ENCODE measurements at places on chromosomes 3 and 15.
A peak's percentile ranks its signal among the peaks of the same experiment; 100 is the strongest.

- no peak for DNase-seq
Measured at GRCh38 chr3:134753999-134754742, 40.9 kb upstream of the EPHB1 start.

DNA sequence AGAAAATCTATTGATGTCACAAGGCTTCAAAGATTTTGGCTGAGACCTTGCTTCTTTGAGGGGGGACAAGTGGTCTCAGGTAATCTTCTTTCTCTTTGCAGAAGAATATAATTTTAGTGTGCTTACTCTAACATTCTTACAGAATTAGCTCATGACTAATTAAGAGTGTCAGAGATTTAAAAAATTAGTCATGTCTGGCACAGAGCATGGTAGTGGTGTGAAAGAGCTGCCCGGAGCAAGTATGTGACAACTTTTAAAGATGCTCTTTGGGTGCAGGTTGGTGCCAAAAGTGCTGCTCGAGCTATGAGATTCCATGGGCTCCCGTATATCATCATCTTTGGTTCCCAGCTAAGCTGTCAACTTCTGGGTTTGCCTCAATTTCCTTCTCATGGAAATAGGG is 31.1 kb downstream of the CYP19A1 start:
- no peak for DNase-seq

DNA sequence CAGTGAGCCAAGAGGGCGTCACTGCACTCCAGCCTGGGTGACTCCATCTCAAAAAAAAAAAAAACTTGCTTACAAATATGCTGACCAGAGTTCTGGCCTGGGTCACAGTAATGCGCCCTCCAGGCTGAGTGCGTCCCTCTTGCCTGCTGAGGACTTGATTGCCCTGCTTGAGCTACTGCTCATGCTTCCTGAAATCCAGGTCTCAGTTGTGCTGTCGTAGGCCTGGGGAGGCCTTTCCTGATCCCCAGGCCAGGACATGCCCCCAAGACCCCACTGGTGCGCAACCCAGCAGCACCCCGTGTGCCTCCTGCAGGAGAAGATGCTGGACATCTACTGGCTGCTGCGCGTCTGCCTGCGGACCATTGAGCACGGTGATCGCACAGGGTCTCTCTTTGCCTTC is 7.3 kb downstream of the AMIGO3 start:
- DNase-seq = no peak

DNA sequence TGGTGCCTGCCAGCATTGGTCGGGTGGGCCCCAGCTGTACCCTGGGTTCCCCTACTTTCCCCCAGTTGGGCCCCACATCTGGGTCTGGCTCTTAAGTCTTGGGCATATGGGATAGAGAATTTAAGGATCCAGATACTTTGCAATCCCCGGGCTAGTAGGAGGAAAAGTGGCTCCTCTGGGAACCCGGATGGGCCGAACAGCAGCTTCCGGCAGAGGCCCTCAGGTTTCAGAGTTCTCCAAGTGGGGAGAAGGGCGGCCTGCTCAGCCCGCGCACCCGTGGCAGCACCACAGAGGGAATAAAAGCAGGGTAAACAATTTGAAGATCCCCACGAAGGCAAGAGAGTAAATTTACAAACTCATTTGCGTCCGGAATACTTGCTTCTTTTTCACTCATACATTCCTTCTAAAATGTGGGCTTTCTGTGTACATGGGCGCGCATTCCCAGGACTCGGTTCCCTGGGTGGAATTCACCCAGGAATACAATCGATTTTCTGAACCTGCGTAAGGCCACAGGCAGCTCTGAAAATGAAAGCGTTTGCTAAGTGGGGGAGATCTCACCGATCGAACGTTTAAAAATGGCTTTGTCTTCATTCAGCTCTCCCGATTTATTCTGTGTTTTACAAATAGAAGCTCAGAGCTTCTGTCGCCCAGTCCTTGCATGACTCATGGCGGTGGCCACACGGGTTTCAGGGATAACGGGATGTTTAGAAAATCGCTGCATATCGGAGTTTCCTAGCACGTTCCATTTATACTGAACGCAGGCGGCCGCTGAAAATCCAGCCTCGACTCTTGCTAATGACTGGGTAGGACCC is 74.0 kb upstream of the POLG start:
- DNase-seq = no peak

GRCh38 chr3:36832406-36832805 is 68.1 kb upstream of the DCLK3 start:
- no peak for DNase-seq

DNA sequence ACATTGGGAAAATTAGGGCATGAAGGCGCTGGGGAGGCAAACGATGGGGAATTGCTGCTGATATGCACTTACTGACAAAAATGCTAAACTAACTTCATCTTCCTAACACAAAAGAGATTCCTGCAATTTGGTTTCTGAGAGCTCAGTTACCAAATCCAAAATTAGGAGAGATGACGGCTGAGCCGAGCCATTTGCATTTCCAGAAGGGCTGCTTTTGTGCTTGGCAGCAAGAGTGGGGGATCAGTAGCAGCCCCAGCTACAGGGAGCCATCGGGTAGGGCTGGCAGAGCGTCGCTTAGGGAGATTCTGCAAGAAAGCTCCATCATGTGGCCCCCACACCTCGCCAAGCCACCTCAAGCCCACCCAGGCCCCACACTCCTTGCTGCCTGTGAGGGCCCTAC is 16.1 kb upstream of the DUSP7 start:
- no peak for DNase-seq

DNA sequence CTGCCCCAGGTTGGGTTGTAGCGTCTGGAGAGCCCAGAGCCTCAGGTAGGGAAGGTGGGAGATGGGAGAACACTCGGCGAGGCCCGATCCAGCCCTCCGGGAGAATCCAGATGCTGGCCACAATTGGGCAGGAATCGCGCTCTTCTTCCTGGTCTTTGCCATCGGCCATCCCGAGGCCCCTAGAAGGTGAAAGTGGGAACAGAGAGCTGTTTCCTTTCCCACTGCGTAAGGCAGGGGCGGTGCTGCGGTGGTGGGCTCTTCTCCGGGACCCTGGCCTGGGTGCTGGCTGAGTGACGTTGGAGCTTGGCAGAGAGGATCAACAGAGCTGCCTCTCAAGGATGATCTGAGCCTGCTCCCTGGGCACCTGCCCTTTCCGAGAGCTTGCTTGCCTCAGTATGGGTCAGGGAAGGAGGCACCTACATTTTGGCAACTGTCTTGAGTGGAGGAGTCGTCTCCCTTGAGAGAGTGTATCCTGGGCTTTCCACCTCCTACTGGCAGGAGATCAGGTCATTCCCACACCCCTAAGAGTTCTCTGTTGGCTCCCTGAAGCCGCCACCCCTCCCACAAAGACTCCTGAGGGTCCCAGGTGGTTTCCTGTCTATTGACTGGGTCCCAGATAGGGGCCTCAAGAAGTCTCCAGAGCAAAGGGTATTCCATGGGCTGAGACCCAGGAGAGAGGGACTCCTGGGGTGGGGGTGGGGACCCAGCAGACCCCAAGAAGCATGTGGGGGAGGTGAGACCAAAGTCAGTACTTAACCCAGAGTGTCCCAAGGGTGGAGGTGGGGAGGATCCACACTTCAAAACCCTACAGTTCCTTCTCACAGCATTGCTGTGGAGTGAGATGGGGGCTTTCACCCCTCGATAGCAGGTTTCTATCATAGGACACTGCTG is 1.6 kb downstream of the C15orf39 start:
- no peak for DNase-seq

GRCh38 chr15:64870353-64870752 is 28.6 kb downstream of the PLEKHO2 start:
- DNase-seq = no peak

GRCh38 chr3:65524584-65524983 is 514.1 kb downstream of the MAGI1 start:
- DNase-seq = no peak

- no peak for DNase-seq
Measured at GRCh38 chr3:132245552-132246142, 71.6 kb upstream of the ACP3 start.

DNA sequence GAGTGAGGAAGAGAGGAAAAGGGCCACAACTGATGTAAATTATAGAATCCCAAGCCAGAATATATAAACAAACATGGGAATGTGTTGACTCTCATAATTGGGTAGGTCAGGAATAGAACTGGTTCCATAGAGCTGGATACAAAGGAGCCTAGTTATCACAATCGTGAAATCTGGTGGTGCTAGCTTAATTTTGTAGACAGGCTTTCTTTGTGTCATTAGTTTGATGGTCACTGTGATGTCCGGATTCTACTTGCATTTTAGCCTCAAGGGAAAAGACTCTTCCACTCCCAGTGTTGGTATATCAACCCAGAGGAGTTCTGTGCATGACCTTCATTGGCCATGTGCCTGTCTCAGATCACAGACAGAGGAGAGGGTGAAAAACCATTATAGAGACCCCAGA is 81.8 kb downstream of the NLGN1 start:
- no peak for DNase-seq

GRCh38 chr3:94862703-94863102 is 799.8 kb downstream of the NSUN3 start:
- DNase-seq = no peak

DNA sequence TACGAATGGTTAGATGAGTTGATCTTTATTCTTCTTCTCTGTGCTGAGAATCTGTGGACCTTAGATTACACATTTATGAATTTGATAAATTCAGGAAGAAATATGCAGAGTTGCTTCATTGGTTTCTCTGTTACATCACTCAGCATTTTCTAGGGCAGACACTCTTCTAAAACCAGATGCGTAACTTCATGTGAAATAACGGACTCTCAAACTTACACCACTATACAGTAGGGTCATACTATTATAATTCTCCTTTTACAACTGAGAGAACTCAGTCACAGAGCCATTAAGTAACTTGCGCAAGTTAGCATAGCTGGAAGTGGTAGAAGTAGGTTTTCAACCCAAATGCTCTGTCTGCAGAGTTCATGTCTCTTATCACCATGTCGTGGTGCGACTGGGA is 5.7 kb downstream of the TMEM207 start:
- no peak for DNase-seq

DNA sequence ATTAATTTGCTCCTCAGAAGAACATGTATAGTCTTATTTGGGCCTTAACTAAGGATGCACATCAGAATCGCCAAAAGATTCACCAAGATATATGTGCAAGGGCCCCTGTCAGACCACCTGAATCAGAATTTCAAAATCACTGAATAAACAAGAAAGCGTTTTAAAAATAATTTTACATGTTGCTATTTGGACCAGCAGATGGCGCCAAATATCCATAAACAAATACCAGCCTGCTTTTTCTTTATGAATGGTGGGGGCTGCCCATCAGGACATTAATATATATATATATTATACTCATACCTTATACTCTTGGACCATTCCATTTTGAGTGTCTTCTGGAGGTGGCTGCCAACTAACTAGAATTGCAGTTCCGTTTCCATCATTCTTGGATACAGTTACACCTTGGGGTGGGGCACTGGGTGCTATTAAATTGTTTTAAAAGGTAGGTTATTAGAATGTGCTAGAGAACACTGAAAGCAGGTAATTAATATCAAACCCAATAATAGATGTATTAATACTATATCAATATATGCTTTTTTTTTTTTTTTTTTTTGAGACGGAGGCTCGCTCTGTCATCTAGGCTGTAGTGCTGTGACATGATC is 1108.3 kb downstream of the ROBO1 start:
- peak; percentile 17 for DNase-seq

- DNase-seq = no peak
Measured at GRCh38 chr3:56123487-56123886, 344.8 kb downstream of the ERC2 start.

DNA sequence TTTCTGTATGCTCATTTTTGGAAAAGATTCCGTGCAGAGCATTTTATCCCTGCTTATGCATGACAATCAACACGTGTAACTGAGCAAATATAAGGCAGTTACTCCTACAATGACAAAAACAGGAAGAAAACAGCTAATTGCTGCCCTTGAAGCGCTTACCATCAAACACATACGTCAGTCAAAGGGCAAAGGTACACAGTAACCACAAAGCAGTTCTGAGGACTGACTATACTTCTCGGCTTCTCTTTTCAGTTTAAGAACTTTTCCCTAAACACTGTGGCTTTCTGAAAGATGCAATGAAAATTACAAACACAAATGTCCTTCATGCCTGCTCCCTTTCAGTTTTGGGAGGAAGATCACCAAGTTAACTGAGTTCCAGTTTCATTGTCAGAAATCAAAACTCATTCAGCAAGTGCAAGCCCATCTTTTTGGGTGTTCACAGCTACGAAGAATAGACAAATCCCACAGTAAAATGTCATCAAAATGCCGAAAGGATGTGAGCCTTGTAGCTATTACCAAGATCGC is 602.8 kb downstream of the FOXP1 start:
- DNase-seq = no peak

GRCh38 chr3:183328823-183329222 is 75.8 kb downstream of the B3GNT5 start:
- no peak for DNase-seq

DNA sequence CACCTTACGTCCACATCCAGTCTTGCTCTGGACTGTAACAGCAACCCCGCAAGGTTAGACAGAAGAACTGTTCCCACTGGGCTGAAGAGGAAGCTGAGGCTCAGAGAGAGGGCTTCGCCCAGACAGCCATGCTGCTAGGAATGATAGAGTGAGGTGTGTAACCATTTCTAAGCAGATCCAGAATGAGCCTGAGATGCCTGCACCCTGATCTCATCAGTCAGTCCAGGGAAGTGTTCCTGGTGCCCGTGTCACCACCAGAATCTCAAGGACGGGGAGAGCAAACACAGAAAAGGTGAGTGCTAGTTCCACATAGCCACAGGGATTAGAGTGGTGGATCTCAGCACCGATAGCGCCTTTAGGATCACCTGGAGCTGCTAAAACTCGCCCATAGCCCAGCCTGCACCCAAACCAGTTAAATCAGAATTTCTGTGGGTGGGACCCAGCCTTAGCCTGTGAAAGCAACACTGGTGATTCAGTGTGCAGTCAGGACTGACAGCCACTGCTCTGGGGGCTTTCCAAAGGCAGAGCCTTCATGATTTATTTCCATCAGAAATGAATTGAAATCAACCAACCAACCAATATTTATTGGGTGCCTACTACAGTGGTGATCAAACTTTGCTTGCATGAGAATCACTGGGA is 12.3 kb downstream of the ISLR start:
- DNase-seq = no peak

DNA sequence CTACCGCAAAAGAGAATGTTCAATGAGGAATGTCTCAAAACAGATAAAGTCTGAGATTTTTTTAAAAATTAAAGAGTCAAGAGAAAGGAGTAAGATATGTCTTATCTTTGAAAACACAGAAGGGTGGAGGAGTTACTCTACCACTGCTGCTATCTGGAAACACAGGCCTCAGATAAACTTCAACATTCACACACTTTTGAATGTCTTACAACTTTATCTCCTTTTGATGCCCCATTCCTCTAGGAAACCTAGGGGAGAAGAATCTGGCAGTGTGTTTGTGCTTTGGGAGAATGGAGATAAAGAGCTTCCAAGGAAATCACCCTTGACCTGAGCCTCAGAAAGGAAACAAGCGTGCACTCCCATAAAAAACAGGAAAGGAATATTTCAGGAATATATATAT is 468.2 kb downstream of the PLOD2 start:
- DNase-seq = no peak
